ENCODE measurements at places on chromosomes 2 and 18.

GRCh38 chr2:20616341-20616871 is 34.5 kb downstream of the HS1BP3 start:
- no peak for DNase-seq

GRCh38 chr2:72212486-72212855 is 64.8 kb upstream of the CYP26B1 start:
- no peak for DNase-seq

- no peak for DNase-seq
Observed at GRCh38 chr2:222256250-222256649, 42.5 kb downstream of the PAX3 start.

DNA sequence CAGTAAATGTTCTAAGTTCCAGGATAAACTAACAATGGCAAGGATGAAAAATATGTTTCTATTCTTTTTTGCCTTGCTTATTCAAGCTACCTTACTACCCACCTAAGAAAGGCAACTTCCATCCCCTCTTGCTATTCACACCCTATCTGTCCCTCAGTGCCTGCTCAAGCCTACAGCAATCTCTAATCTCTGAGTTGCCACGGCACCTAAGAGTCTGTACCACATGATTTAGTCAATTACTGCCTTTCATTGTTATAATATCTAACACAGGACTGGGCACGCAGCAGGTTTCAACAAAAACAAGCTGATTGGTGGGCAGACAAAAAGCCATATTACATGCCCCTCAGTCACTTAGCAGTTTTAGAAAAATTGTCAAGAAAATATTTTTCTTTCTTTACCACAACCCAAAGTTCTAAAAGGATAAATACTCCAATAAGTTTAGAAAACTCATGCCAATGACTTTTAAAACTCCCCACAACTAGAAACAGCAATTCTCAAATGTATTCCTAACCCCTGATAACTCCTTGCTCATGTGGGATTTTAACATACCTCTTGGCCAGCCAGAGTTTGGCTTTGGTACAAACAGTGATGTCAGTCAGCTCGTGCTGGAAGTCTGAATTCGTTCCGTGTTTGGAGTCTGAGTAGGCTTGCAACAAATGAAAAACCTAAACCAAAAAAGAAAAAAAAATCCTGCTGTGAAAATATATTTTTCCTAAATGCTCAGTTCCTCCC is 117.3 kb upstream of the ZFP36L2 start:
- no peak for DNase-seq

DNA sequence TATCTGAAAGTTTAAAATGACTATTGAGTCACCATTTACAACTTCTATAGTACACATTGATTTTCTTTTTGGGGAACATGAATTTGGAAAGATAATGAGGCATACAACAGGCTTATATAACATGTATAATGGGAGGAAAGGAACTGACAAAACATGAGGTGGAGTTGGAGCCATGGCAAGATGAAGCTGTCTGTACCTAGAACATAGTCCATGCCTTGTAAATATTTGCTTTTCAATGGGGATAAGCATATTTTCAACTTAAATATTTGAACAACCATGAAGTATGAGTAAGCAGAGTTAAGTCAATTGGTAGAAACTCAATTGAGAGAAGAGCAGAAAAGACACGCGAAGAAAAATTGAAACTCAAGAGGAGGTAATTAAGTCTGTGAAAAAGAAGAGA is 37.1 kb upstream of the GALNT13 start:
- no peak for DNase-seq

Measured in activated CD4-positive, alpha-beta T cell treated with anti-CD3 and anti-CD28 coated beads, Interleukin-2, amount 50 U/mL, for 48 hours (primary cell).